ENCODE measurements at places on chromosomes 16 and 17.

- DNase-seq, result no peak
Observed at GRCh38 chr17:80959330-80960036, 32.2 kb upstream of the CHMP6 start.

- no peak for DNase-seq
Observed at GRCh38 chr16:31010585-31011325, at the start of gene STX1B. STX1B (minus strand) TSS chr16:31010638; CDS start chr16:31010396, 242 bp downstream.

- no peak for DNase-seq
Observed at GRCh38 chr17:57404073-57404472, 147.8 kb downstream of the MSI2 start.

GRCh38 chr17:77279448-77280303, 138.9 kb downstream of the SEC14L1 start:
- no peak for DNase-seq

- DNase-seq, result no peak
Observed at GRCh38 chr16:4529085-4530060, 9.2 kb downstream of the CDIP1 start.

DNA sequence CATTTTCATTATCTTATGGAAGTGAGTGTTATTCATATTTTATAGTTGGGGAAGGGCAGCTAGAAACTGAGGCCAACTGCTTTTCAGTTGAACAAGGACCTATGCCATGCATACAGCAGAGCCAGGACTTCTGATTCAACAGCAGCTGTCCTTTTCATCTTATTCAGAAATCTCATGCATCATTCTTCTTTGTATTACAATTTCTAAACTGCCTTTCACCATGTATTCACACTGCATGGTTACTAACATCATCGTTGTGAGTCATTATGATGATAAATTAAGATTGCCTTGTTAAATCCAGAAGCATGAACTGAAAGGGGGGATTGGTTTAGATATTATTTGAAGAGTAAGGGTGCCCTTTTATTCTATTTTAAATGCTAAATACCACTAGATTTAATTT, 1470.1 kb upstream of the GOT2 start:
- no peak for DNase-seq

- no peak for DNase-seq
Observed at GRCh38 chr17:44200478-44201155, 933 bp upstream of the ATXN7L3 start.

DNA sequence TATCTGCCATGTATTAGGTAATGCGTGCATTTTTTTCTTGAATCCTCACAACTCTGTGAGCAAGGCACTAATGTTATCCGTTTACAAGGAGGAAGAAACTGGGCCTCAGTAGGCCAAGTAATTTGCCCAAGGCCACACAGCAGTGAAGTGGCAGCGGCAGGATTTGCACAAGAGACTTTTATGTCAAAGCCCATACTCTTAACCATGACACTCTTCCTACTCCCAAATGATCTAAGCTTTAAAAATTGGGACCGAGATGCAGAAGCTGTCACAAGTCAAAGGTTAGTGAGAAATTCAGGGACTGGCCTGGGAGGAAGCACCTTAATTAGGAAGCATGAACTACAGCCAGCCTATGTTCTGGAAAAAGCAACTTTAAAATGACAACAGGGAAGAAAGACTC, 10.7 kb downstream of the MAP3K14 start:
- DNase-seq, result no peak

GRCh38 chr16:1812732-1813163, 13.9 kb downstream of the HAGH start:
- DNase-seq, result no peak

GRCh38 chr16:931626-932500, 38.9 kb downstream of the LMF1 start:
- no peak for DNase-seq

DNA sequence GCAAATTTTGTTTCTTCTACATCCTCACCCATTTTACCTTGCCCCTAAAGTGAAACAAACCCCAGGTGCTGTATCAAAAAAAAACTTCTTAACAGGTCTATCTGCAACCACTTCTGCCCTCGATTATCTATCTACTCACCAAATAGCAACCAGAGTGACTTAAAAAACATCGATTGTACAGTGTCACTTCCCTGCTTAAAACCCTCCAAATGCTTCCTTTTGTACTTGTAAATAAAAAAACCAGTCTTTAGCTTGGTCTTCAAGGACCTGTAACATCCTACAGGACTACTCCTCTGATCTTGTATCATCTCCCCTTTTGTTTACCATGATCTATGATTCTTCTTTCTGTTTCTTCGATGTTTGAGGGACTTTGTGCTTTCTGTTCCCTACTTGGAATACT, 82.7 kb upstream of the CORO6 start:
- DNase-seq, result no peak

DNA sequence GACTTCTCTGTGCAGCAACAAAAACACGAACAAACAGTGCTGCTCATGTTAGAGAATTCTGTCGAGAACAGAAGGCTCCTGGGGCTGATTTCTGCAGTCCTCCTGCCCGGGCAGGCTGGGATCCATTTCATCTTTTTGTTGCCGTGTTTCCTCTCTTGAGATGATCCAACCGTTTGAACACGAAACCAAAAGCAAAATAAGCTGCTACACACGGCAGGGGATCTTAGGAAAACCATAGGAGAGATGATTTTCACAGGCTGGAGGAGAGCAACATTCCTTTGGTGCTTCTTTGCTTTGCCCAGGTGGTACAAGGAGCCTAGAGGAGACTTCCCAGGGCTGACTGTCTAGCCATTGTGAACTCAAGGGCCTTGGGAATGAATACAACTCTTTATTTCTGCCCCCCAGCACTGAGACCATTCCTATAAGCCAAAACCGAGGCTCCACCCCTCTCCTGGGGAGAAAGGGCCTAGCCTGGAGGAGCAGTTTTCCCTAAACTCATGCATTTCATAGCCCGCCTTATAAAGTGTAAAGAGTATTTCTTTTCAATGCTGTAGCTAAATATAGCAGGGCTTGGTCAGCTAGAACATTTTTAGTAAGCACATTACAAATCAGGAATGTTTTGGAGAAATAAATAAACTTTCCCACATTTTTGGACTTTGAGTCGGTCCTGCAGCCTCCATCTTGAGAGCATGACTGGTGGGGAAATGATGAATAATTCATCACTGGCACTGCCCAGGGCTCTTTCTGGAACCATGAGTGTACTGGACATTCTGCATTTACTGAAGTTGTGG, 7.7 kb downstream of the FOXL1 start:
- no peak for DNase-seq

GRCh38 chr17:57328109-57328882, 72.0 kb downstream of the MSI2 start:
- no peak for DNase-seq

GRCh38 chr17:47801906-47802305, 19.7 kb downstream of the OSBPL7 start:
- no peak for DNase-seq

DNA sequence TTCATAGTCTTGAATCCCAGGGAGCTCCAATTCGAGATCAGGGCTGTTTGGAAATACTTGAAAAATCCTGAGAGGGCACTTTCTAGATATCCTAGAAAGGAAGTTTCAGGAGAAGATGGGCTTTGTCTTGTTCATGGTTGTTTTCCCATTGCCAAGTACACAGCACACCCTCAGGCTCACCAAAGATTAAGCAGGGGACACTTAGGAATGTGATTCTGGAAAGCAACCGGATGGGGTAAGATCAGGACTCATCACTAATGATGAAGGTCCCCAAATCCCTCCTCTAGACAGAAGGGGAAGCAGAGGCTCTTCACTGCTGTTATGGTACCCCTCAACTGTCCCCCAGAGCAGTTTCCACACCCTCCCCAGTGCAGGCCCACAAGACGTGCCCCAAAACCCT, 40.7 kb downstream of the VAC14 start:
- no peak for DNase-seq

DNA sequence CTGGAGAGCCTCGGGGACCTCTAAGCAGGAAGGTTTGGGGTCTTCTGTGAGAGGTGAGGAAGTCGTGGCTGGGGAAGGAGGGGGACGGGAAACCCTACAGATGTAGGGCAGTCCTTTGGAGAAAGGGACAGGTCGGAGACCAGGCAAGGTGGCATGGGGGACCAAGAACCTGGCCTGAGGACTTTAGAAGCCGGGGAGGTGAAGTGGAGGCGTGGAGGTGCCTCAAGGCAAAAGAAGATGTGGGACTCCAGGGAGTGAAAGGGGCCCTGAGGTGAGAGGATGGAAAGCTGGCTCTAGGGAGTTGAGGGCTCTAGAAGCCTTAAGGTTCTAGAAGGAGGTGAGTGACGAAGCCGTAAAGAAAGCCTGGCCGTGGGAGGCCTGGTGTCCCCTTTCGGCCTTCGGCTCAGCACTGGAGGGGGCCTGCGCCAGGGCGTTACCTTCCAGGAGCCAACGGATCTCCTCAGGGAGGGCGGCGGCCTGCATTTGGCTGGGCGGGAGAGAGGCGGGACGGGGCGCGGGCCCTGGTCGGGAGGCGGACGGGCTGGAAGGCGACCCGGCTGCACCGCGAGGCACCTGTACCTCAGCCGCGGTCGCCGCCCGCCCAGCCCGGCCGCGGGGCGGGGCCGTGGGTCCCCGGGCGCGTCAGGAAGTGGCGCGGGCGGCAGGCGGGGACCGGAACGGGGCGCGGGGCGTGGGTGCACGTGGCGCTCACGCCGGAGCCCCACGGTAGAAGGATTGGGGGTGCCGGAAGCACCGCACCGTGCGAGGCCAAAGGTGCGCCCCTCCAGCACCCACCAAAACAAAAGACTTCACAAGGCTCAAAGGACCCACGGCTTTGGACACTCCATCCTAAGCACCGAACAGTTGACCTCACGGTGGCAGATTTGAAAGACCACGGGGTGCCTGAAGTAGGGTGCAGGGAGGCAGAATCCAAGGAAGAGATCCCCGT, at the start of gene SKAP1:
SKAP1 (minus strand) TSS at position 577 of the 949 bp plus-strand sequence.
- peak; percentile 79 for DNase-seq

DNA sequence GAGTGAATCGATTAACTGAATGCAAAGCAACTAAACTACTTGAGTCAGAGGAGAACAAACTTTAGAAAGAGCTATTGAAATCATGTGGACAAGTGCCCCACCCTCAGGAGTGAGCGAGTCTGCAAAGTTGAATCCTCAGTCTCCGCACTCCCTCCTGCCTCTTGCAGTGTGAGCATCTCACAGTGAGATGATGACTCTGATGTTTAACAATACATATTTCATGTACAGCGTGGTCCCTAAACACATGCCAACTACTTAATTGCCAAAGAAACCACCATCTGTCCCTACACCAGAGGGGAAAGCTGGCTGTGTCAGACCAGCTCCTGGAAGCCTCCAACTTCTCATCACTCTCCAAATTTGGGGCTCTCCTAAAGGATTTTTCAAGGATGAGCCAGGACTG, 31.2 kb downstream of the PIMREG start:
- no peak for DNase-seq

GRCh38 chr17:39757931-39758873, 20.5 kb downstream of the GRB7 start:
- DNase-seq, result peak; percentile 59

DNA sequence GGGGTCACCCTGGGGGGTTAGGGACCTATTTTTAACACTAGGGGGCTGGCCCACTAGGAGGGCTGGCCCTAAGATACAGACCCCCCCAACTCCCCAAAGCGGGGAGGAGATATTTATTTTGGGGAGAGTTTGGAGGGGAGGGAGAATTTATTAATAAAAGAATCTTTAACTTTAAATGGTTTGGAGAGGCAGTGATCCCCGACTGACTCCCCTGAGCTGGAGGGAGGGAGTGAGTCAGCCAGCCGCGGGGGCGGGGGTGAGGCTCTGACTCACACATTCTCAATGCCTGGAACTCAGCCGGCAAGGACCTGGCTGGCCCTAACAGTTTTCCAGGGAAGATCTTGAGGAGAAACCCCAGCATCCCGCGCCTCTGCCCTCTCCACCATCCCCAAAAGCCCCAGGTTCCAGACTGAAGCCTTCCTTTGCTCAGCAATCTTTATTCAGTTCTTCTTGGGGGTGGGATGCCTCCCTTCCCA, 1.5 kb downstream of the HCFC1R1 start:
- peak; percentile 88 for DNase-seq

GRCh38 chr16:11084484-11084875, 140.1 kb downstream of the CLEC16A start:
- no peak for DNase-seq

GRCh38 chr17:12739500-12739899, 49.8 kb upstream of the ARHGAP44 start:
- no peak for DNase-seq

- DNase-seq, result no peak
Observed at GRCh38 chr17:27241346-27241946, 52.5 kb upstream of the WSB1 start.

GRCh38 chr16:27311897-27312303, 1.9 kb upstream of the IL4R start:
- no peak for DNase-seq

- DNase-seq, result no peak
Observed at GRCh38 chr17:75454193-75454592, 2.2 kb upstream of the TMEM94 start.

- peak; percentile 48 for DNase-seq
Observed at GRCh38 chr17:40311575-40311974, 2.6 kb downstream of the RARA start.

GRCh38 chr16:1105888-1106620, 10.0 kb upstream of the C1QTNF8 start:
- no peak for DNase-seq

GRCh38 chr16:12188061-12188934, 211.8 kb downstream of the SNX29 start:
- no peak for DNase-seq

GRCh38 chr17:6755731-6756184, at the start of gene XAF1:
XAF1 (plus strand) TSS chr17:6756046; CDS start chr17:6756079, 33 bp downstream.
- peak; percentile 24 for DNase-seq

GRCh38 chr17:10396524-10397163, 23.8 kb upstream of the MYH13 start:
- DNase-seq, result no peak

- no peak for DNase-seq
Observed at GRCh38 chr17:82947051-82947991, 107.5 kb upstream of the ZNF750 start.

GRCh38 chr16:1153480-1154160, 714 bp downstream of the CACNA1H start:
- no peak for DNase-seq

DNA sequence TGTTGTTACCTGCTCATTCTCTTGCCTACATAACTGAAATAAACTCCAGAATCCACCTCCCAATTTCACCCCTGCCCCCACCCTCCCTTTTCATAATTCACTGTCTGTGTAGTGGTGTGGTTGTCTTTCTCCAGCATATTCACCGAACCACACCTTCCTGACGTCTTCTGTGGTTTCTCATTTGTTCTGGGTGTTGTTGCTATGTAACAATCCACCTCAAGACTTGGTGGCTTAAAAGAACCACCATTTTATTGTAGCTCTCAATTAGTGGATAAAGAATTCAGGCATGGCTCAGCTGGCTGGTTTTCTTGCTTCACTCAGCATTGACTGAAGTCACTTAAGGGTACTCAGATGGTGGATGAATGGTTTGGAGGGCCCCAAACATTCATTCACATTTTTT, 229.8 kb downstream of the MAF start:
- DNase-seq, result no peak

- no peak for DNase-seq
Observed at GRCh38 chr16:1615761-1616160, 3.6 kb downstream of the CRAMP1 start.

- no peak for DNase-seq
Observed at GRCh38 chr17:75231071-75231470, 25.6 kb downstream of the NUP85 start.

GRCh38 chr17:66712453-66712852, 122.5 kb upstream of the CACNG5 start:
- no peak for DNase-seq

GRCh38 chr16:71927787-71928186, 32.5 kb downstream of the IST1 start:
- DNase-seq, result no peak

GRCh38 chr16:12460064-12460392, 343.7 kb downstream of the CPPED1 start:
- no peak for DNase-seq

Measured in stimulated activated effector memory CD8-positive, alpha-beta T cell treated with anti-CD3 and anti-CD28 coated beads, Interleukin-12 subunit alpha, Interleukin-12 subunit beta, amount 100 ng/mL, for 72 hours (primary cell).